ENCODE measurements at places on chromosomes 16 and 17.

- no peak for DNase-seq
Measured at GRCh38 chr17:59511726-59512125, 53.7 kb upstream of the DHX40 start.

DNA sequence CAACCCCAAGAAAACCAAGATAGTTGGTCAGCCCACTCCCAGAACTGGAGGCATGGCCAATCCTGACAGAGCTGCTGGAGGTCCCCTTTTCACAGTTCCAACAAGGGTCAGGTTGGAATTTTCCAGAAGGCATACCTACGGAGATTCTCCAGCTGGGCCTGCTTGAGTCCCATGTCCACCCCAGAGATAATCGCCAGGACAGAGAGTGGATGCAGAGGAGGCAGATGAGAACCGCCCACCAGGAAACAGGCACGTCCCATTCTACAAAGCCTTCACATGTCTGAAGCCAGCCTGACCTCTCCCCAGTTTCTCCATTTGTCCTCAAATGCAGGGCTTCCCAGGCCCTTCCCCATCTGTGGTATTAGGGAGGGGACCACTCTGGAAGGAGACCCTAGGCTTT lies 47.4 kb upstream of the SMURF2 start:
- no peak for DNase-seq

DNA sequence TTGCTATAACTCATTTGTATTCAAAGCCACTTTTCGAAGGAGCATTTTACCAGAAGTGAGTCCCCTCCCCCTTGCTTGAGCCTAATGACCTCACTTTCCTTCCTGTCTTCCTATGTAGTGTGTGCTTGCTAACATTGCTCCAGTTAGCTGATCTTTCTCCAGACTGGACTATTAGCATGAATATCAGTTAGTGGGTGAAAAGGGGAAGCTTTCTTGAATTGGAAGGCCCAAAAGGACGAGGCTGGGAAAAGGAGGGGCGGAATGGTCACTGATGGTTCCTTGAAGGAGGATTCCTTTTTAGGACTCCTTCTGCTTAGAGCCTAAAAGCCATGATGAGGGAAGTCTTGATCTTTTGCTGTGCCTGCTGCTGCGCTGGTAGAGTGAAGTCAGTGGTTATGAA lies 11.9 kb downstream of the MAP3K3 start:
- no peak for DNase-seq

- DNase-seq, result no peak
Measured at GRCh38 chr17:71900621-71901229, 220.1 kb upstream of the SOX9 start.

GRCh38 chr17:5380491-5381135 lies 38.8 kb downstream of the NUP88 start:
- no peak for DNase-seq
